Epithelial cell of esophagus (primary cell): ENCODE measurements at places on chromosomes 1 and 21.
A peak's percentile ranks its signal among the peaks of the same experiment; 100 is the strongest.

DNA sequence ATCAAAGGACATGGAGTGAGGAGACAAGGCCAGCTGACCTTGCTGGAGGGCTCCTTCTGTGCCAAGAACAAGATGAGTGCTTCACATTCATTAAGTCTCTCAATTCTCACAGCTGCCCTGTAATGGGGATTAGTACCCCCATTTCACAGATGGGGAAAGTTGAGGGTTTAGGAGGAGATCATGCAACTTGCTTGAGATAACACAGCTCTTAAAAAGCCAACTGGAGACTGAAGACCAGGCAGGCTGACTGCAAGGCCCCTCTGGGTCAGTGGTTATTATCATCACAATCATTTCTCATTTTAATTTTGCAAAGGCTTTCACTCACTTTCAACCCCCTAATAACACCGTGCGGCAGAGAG is 46.8 kb downstream of the GPR161 start:
- no peak for DNase-seq

GRCh38 chr1:94335950-94336349 is 82.2 kb upstream of the ABCD3 start:
- peak; percentile 93 for DNase-seq

- no peak for DNase-seq
Measured at GRCh38 chr1:201628490-201628889, 89.6 kb downstream of the NAV1 start.

DNA sequence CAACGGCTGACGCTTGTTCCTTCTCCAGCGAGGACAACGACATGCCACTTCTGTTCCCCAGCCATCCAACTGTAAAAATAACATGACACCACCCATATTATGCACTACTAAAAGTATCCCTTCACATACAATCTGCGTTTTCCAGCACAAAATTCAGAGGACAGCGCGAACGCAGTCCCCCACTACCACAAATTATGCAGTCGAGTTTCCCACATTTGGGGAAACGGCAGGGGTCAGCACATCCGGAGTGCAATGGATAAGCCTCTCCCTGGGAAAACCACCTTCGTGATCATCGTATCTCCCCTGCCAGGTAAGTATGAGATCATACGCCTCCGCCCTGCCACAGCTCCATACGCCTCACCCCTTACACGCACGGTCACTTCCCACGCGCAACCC is 120.9 kb downstream of the PPIAL4G start:
- DNase-seq = peak; percentile 87

DNA sequence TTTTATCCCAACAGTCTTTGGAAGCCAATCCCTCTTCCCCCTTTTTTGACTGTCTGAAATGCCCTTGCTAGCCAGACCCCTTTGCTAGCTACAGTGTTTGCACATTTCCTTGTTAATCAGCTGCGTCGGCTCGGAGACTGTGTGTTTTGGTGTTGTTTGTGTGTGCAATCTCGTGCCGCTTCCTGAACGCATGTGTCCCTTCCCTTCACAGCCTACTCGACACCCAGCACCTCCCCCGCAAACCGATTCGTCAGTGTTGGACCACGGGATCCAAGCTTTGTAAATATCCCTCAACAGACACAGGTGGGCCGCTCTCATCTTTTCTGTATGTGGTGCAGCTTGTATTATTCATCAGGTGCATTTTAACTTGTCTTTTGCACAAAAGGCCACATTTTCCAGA is 298.7 kb downstream of the TM2D1 start:
- DNase-seq = no peak

- DNase-seq = no peak
Measured at GRCh38 chr1:245807306-245807705, 652.5 kb downstream of the KIF26B start.

DNA sequence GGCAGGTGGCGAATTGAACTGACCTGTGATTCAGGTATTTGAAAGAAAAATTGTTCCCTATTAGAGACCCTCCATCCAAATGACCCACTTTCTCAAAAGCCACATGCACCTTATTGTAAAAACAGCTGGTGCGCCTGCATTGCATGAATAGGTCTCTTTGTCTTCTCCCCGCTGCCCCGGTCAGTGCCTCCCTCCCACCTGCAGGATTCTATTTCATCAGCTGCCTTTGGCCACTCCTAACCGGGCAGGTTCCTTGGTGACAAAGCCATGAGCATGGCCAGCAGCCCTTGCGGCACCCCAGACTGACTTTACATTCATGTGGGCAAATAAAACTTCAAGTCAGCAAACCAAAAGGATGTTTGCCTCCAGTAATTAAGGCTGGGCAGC is 6.4 kb downstream of the TMPRSS3 start:
- DNase-seq = no peak

DNA sequence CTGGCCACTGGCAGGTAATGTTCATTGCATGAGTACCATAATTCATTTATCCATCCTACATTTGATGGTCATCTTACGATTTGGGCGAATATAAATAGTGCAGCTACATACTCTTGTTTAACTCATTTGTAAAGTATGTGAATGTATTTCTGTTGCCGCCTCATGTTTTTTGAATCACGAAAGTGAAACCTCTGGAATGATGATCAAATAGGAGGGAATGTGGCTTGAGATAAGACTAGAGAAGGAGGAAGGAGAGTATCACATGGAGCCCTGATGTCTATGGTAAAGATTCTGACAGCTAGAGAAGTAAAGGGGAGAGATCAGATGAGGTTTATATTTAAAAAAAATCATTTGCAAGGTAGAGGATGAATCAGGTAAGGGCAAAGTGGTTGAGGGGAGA is 8.0 kb downstream of the MRPS14 start:
- DNase-seq = no peak

- peak; percentile 30 for DNase-seq
Measured at GRCh38 chr1:31521761-31522555, 54.4 kb upstream of the TINAGL1 start.

GRCh38 chr1:1593834-1594601 is 5.9 kb downstream of the FNDC10 start:
- DNase-seq = no peak

DNA sequence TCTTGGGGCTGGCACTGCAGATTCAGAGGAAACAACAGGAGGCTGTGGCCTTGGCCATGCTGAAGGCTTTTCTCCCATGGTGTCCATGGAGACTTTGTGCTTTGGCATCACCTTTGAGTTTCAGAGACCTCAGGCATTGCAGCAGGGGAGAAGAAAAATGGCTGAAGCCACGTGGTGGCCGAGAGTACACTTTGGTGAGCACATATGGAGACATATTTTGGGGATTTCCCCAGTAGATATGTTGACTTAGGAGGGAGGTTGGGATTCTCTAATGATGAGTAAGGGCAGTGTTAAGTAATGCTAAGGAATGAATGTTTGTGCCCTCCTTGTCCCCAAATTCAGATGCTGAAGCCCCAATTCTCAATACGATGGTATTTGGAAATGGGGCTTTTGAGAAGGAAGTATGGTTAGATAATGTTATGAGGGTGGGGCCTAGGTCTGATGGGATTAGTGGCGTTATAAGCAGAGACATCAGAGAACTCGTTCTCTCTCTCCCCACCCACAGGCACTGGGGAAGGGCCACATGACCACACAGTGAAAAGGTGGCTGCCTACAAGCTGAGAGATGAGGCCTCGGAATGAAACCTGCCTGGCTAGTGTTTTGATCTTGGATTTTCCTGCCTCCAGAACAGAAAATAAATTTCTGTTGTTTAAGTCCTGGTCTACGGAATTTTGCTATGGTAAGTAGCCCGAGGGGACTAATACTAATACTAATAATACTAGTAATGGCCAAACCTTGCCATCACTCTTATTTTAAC is 98.6 kb downstream of the TBX19 start:
- peak; percentile 74 for DNase-seq

DNA sequence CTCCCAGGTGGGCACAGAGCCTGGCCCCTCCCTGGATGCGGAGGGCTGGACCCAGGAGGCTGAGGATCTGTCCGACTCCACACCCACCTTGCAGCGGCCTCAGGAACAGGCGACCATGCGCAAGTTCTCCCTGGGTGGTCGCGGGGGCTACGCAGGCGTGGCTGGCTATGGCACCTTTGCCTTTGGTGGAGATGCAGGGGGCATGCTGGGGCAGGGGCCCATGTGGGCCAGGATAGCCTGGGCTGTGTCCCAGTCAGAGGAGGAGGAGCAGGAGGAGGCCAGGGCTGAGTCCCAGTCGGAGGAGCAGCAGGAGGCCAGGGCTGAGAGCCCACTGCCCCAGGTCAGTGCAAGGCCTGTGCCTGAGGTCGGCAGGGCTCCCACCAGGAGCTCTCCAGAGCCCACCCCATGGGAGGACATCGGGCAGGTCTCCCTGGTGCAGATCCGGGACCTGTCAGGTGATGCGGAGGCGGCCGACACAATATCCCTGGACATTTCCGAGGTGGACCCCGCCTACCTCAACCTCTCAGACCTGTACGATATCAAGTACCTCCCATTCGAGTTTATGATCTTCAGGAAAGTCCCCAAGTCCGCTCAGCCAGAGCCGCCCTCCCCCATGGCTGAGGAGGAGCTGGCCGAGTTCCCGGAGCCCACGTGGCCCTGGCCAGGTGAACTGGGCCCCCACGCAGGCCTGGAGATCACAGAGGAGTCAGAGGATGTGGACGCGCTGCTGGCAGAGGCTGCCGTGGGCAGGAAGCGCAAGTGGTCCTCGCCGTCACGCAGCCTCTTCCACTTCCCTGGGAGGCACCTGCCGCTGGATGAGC is 34.2 kb downstream of the TRIM11 start:
- no peak for DNase-seq

DNA sequence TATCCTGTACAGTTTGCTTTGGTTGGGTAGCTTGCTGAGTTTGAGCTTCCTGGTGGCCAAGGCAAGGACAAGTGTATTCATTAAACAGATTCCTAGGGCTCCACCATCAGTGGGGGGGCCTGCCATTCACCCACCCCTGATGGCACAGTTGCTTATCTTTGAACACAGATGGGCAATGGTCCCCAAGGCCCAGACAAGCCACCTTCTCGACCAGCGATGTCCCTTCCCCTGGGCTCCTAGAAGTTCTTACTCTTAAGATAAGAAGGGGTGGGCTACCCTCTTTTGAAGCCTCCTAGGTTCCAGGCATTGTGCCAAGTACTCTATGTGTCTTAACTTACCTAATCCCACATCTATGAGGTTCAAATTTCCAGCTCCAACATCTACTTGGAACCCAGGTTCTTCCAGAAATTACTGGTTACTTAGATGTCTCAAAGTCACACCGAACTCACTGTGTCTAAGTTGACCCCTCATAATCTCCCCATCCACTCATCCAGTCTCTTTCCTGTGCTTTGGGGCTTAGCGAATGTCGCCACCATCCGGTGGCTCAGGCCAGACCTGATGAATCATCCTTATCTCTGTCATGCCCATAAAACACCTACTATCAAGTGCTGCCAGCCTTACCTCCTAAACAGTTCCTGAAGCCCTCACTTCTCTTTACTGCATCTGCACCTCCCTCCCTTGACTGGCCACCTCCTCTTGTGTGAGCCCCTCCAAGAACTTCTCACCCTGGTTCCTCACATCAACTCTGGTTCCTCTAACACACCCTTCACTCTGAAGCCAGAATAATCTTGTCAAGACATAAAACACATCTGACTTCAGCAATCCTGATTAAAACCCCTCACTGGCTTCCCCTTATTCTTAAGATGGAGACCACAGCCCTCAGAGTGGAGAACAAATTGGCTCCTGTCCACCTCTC is 50.1 kb downstream of the KLHDC7A start:
- DNase-seq = no peak
